ENCODE measurements at places on chromosomes 2 and 18.

DNA sequence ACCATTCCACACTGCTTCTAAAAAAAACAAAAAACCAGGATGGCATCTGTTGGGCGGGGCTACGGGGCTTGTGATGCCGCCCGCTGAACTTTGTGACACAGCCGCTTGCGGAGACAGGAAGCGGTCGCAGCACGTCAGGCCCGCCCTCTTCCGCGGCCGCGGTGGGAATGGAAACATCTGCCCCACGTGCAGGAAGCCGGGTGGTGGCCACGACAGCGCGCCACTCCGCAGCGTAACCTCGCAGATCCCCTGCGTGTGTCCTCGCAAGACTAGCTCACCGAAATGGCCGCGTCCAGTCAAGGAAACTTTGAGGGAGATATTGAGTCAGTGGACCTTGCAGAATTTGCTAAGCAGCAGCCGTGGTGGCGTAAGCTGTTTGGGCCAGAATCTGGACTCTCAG is 168.5 kb downstream of the SUCLG1 start:
- DNase-seq = peak; percentile 4

DNA sequence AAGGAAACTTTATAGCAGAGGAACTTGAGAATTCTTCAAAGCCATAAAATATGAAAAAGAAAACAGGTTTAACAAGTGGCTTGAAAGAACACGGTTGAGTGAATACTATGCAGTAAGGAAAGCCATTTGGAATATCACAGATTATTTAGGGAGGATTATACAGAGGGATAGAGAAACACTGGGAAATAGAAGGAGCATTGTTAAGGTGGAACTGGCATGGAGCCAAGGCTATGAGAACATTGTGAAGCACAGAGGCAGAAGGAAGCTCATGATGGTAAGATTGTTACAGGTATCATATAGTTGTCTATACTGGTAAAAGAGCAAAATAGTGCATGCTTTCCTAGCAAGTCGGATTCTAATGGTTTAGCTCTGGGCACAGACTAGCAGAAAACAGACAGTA is 87.1 kb downstream of the SS18 start:
- DNase-seq = no peak

- no peak for DNase-seq
These were observed 20.8 kb downstream of the KCNF1 start for GRCh38 chr2:10932345-10933151.

DNA sequence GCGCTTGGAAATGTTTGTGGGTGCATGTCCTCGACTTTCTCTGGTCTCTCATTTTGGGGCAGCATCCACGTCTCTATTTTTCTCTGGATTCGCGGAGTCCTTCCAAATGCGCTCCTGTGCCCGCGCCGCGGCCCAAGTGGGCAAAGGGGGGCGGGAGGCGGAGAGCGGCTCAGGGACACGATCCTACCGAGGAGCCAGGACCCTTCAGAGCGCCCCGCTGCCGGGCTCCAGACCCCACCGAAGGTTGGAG is 990 bp downstream of the EPAS1 start:
- DNase-seq = no peak

DNA sequence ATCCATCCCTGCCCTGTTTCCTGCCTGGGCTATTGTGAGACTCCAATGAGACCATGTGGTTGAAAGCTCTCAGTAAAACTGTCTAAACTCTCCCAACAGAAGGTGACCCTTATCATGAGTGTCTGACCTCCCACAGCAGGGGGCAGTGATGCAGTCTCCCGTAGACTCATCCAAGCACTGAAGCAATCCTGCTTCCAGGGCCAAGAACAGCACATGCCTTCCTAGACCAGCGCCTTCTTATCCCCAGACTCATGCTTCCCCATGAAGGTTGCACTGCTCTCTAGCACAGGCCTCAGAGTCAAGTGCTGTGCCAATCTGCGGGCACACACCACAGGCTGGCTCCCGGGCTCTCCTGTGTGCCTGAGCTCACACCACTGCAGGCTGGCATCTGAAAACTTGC is 112.3 kb downstream of the TNS1 start:
- no peak for DNase-seq

DNA sequence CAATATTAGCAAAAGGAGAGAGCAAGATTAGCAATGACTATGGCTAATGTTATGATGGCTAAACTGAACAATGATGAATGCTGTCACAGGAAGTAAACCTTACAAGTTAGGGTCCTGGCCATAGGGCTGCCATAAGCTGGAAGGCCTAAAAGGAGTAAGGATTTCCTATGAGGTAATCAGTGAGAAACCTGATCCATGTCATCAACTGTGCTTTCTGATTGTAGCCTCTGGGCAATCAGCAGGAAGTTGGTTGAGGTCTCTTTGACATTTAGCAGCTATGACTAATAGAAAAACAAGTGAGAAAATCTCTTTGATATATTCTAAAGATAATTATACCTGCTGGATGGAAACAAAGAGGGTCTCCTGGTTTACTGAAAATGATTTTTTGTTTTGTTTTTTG is 193.0 kb downstream of the RAB3GAP1 start:
- peak; percentile 11 for DNase-seq

GRCh38 chr2:232321156-232321816 is 57.3 kb upstream of the ALPP start:
- DNase-seq = peak; percentile 61

GRCh38 chr2:10338270-10339188 is 35.8 kb downstream of the HPCAL1 start:
- no peak for DNase-seq

DNA sequence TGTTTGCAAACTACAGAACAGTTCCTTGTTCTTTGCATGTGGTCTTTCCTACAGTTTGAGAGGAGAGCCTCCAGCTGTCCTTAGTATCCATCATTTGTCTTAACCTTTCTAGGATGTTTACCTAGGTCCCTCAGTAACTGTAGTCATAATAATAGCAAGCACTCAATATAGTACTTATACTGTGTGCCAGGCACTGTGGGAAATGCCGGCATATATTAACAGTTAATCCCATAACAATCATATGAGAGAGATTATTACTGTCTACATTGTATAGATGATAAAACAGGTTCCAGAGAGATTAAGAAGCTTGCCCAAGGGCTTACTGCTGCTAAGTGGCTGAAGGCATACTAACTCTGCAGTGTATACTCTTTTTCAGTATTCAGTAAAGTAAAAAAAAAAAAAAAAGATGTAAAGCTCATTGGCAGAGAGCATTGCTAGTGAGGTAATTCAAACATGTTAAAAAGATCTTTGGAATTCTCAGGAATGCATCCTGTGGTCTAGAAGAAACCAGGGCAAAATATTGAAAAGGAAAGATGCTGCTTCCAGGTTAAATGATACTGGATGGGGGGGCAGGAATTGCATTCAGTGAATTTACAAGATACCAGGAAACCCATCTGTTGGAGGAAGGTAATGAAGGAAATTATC is 72.3 kb downstream of the SPTBN1 start:
- no peak for DNase-seq

DNA sequence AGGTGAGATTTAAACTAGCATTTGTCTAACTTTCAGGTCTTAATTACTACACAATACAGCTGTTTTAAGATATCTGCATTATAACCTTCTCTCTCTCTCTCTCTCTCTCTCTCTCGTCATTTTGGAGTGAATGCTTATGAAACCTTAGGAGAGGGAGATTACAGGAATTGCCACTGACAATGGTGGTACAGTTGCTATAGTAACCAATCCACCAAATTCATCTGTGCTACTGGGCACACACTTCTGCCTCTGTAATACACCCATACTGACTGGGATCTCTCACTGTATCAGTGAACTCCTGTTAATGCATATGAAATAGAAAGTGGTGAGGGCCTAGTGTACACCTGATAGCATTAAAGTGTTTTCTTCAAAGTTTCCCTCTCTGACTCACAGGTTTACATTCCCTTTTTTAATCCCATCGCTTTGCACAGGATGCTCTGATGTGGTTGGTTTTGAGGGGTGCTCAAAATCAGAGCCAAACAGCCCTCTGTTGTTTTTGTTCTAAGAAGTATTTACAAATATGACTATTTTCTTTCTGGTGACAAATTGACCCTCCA is 13.1 kb downstream of the KLHL14 start:
- DNase-seq = no peak

DNA sequence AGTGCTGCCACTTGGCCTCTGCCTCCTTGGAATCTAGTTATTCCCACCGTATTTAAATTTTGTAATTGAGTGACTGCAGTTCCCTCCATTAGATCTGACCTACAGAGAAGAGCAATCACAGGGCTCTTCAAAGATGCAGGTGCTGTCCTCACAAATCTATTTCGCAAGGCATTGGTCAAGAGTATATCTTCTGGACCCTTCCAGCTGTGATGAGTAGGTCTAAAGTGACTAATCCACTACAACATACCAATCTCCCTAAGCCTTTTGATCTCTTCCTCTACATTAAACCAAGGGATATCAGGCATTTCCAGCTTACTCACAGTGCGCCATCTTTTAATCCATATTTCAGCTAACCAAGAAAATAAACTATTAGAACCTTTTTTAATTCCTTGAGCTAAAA is 65.1 kb upstream of the COL3A1 start:
- DNase-seq = no peak

DNA sequence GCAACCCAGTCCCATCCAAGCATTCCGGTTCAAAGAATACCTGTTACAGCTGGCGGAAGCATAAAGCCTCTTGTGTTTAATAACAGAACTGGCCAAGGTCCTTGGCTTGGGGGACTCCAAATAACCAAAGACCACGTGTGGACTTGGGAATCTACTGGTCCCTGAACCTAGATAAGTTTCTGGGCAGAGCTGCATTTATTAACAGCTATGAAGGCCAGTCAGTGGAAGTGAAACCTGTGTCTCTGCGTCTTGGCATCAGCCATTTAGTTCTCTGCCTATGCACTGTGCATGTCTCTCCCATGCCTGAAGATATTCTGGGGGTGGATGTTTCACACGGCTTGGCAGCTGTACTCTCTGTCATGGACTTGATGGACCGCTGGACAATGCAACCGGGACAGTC is 137.7 kb downstream of the CCBE1 start:
- DNase-seq = no peak

DNA sequence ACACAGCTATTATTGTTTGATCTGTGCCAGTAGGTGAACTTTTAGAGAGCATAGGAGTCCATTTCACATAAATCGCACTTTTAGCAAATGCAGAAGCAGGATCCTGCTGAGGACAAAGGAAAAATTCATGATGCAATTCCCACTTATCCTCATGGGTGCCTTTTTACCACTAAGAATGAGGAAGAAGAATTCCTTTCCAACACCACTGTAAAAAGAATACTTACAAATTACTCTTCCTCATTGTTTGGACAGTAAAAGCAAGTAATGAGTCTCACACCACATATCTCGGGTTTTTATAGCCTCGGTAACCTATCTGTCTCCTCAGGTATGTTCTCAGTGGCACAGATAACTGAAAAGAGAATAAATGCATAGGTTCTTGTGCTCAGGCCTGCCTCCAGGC is 238.5 kb downstream of the MTX2 start:
- no peak for DNase-seq

DNA sequence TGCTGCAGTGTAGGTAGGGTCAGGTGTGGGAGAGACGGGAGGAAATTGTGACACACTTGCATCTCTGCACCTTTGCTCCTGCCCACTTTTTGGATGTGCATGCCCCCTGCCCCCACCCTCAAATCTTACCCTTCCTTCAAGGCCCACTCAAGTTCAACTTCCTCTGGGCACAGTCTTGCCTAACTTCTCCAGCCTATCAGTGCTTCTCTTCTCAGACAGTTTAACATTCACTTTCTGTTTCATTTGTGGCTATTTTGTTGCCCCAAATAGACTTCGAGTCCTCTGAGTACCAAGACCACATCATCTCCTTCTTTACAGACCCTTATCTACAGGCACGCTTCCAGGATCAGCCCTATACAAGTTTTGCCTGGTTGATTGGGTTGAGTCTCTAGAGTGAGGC is 2.7 kb downstream of the ST8SIA5 start:
- no peak for DNase-seq

- DNase-seq = no peak
These were observed 74.6 kb downstream of the CCDC88A start for GRCh38 chr2:55345064-55345463.

GRCh38 chr2:144325086-144325485 is 194.8 kb downstream of the ZEB2 start:
- DNase-seq = peak; percentile 69

- DNase-seq = no peak
These were observed 735.6 kb downstream of the TSN start for GRCh38 chr2:122491011-122491410.

GRCh38 chr2:20618468-20618885 is 32.4 kb downstream of the HS1BP3 start:
- DNase-seq = no peak

- no peak for DNase-seq
These were observed 52.3 kb downstream of the TDRD15 start for GRCh38 chr2:21175895-21176646.

GRCh38 chr2:231640641-231641111 is 48.0 kb downstream of the TEX44 start:
- no peak for DNase-seq

GRCh38 chr2:241499146-241499965 is 9.0 kb downstream of the STK25 start:
- DNase-seq = no peak

DNA sequence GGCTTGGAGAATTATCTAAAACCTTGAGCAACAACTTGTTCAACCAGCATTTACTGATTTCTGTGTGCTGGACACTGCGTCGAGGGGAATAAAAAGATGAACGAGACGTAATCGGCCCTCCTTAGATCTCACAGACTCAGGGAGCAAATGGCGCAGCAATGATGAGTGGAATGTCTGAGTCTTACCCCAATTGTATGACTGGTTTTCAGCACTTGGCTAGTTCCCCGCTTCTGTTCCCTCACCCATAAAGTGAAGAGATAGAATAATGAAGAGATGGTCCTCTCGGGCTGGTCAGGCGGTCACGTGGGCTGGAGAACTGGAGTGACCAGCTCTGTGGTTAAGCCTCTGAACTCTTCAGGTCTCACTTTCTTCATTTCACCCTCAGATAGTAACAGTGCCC is 17.3 kb upstream of the GATA6 start:
- DNase-seq = no peak

DNA sequence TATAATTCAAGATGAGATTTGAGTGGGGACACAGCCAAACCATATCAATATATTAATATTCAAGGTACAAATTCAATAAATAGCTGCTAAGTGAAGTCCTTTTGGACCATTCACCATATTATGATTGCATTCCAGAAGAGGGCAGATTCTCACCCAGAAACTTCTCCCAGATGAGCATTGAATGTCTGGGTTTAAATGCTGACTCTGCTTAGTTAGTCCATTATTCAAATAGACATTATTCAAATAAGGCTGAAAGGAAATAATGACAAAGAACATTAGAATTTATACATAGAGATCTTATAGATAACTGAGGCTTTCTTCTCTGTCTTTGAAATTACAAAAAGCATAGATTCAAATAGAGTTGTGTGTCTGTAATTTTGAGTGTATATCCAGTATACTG is 579.4 kb upstream of the SLC8A1 start:
- no peak for DNase-seq

- DNase-seq = no peak
These were observed 1026.4 kb downstream of the DSC3 start for GRCh38 chr18:30016179-30016578.

All from CD4-positive, alpha-beta T cell treated with Interleukin-21 for 1 hour (primary cell).